Glutamatergic neuron (in vitro differentiated cells): ENCODE measurements at places on chromosomes 3 and 15.
A peak's percentile ranks its signal among the peaks of the same experiment; 100 is the strongest.

- no peak for DNase-seq
Observed at GRCh38 chr15:53535886-53536285, 223.6 kb downstream of the WDR72 start.

DNA sequence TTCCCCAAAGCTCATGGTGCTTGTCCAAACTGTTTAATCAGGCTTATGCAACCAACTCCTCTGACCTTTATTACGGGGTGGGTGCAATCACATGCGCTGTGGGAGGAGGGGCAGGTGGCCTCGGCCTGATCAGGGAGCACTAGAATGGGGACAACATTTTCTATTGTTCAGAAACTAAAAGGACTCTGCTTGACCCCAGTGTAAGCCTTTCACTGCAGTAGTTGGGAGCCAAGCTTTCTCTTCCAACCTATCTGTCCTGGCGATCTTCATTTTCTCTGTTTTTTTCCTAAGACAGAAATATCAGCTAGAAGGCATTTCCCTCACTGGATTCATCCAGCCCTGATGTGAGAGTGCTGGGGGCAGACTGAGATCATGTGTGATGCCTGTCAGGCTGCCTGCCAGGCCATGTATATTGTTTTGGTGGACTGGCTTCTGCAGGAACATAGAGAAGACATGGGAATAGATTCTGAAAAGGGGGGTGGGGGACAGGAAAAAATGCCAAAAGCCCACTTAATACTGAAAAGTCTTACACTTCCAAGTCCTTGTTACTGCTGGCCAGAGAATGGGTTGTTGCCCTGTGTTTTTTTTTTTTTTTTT is 627.0 kb upstream of the TBL1XR1 start:
- DNase-seq, result no peak

GRCh38 chr15:33859992-33860545 is 108.2 kb upstream of the CHRM5 start:
- no peak for DNase-seq

DNA sequence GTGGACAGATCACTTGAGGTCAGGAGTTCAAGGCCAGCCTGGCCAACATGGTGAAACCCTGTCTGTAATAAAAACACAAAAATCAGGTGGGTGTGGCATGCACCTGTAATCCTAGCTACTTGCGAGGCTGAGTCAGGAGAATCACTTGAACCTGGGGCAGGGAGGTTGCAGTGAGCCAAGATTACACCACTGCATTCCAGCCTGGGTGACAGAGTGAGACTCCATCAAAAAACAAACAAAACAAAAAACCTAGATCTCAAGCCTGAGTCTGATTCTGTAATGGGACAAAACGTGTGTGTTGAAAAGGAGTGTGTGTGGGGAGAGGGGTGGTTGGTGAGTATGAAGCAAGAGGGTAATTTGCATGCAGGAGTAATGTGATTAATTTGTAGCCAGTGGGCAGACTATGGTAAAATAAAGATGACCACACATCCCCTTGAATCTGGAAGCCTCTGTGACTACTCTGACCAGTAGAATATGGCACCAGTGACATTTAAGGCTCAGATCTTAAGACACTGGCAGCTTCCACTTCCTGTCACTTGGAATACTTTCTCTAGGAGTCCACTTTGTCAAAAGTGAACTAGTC is 18.4 kb upstream of the OPA1 start:
- DNase-seq, result no peak

DNA sequence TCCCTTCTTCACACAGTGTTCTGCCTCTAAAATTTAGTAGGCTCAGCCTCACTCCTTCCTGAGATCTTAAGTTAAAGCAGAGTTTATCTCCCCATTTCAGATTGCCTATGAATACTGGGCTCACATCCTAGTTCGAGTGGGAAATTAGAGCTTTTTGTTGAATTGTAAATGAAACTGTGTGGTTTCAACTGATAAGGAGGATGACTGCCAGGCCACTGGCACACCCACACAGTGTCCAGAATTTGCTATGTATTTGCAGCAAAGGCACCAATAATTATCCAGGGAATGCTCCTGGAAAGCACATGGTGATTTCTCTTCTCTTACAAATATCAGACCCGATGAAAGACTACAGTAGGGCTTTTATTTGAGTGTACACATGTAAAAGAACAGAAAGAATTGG is 308.1 kb upstream of the COL8A1 start:
- no peak for DNase-seq

DNA sequence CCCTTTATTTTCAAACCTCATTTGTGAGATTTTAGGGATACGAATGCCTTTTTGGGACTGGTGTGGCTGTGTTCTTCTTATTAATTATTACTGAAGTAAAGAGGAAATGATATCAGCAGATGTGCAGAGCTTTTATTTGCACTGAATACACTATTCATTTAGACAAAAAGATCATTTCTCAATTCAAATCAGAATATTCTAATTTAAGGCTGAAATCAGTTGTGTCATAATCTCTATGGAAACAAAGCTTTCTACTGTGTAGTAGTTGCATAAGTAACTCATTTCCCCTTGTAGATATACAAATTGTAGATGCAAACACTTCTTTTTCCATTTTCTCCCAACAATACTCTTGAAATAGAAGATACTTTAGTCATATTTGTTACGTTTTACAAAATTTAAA is 56.0 kb downstream of the PDE8A start:
- DNase-seq, result no peak

DNA sequence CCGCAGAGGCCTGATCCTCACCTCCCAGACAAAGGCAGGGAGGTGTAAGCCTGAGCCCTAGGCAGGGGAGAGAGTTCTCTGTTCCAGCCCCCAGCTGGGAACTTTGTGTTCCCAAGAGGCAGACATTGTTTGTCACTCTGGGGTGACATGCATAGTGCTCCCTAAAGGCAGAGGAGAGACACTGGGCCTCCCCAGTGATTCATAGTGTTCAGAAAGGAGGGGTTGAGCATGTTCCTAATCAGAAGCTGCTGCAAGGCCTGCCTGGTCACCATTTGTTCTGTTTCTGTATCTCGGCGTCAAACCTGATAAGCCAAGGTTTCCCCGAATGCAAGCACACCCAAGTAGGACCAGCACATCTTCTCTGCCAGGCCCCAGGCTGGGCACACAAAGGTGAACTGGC is 24.0 kb upstream of the SLC6A6 start:
- DNase-seq, result no peak

- no peak for DNase-seq
Observed at GRCh38 chr3:53137835-53138446, 7.7 kb upstream of the RFT1 start.

DNA sequence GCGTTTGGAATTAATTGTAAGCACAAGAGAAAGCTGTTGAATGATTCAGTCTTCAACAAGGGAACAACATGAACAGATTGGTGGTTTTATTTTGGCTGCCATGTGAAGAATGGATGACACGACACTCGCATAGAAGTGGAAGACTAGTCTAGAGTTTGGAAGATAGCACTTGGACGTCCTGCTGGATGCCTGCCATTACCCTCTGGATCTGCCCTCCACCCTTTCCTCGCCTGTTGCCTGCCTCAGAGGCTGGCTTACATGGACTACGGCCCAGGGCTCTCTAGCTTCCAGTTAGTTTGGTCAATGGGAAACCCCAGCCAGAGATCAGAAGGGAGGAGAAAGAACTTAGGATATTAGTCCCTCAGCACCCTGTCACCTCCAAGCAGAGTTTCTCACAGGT is 493.5 kb downstream of the FHIT start:
- no peak for DNase-seq

DNA sequence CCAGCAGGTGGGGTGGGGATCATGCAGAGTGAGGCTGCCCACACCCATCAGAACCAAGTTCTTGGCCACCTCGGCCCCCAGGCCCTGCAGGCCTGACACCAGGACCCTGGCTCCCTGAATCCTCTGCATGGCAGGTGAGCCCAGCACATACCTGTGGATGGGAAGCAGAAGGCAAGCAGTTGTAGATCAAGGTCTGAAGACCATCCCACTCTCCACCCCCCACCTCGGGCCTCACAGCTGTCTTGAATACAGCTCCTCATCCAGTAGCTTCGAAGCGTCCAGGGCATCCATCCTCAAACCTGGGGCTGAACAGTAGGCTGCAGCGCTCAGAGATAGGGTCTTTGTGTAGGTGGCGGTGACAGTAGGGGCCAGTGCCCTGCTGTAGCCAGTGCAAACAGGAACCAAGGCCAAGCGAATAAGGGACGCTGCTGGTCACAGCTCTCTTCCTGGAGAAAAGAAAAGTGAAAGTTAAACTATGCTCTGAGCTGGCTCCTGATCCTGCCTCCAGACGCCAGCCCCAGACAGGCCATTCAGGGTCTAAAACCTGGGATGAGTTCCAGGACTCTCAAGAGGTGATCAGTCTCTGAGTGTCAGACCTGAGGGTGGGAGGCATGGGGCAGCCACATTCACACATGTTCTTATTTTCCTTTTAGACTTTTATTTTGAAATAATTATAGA is at the start of gene UBA7:
Gene UBA7, minus strand, starts transcription at position 457 of the 678 bp plus-strand sequence. Its CDS starts 166 bp downstream, at position 291.
- DNase-seq, result no peak

DNA sequence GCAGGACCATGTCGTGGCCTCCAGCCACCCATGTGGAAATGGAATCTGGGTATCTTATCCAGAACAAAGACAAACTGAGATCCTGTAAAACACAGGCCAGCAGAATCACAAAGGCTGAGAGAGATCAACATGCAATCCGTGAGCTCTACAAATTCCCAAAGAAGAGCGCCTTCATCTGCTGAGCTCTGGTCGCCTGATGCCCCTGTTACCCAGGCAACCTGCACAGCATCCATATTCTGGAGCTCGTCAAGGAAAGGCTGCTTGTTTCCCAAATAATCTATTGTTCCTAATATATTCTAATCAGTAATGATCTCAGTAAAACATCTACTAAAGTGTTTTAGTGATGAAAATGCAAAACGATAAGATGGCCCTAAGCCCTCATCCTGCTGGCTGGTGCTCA is 133.6 kb downstream of the OCA2 start:
- DNase-seq, result no peak

DNA sequence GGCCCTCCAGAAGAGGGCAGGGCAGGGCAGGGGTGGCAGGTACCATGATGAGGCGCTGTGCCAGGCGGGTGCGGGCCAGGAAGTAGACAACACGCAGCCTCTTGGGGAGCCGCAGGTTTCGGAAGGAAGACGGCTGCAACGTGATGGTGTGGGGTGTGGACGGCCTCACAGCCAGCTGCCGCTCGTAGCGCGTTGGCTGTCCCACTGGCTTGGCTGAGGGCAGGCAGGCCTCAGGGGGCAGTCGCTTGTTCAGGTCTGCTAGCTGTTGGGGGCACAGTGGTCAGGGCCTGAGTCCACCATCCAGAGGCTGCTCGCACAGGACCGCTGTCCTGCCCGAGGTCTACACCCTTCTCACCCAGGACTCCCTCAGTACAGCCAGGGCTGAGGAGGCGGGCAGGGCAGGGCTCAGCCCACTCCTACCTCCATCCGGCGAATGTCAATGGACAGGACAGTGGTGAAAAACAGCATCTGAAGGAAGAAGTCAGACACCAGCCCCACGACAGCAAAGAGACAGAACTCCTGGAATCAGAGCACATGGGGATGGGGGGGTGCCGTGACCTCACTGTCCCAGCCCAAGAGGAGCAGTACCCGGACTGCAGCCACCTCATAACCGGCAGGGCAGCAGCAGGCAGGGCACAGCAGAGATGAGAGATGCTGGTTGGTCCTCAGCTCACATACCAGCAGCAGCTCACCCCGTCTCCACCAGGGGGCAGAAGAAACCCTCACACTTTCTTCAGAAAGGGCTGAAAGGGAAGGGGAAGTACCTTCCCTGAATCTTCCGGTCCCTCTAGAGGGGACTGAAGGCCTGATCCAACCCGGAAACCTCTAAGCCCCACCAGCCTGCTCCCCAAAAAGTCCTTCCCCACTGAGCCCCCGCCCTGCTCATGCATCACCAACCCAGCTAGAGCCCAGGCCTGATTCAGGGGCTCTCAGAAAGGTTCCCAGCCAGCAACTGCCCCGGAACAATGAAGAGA is 40.0 kb downstream of the PTPN23 start:
- peak; percentile 92 for DNase-seq

GRCh38 chr3:127925384-127925783 is 10.4 kb downstream of the KBTBD12 start:
- no peak for DNase-seq

GRCh38 chr15:31458596-31459399 is 132.2 kb downstream of the KLF13 start:
- no peak for DNase-seq

- no peak for DNase-seq
Observed at GRCh38 chr15:50149090-50149489, 30.1 kb upstream of the ATP8B4 start.

- no peak for DNase-seq
Observed at GRCh38 chr3:58176827-58177489, 33.8 kb downstream of the DNASE1L3 start.

GRCh38 chr3:146770301-146770700 is 165.2 kb upstream of the PLSCR5 start:
- DNase-seq, result no peak
